ENCODE measurements at places on chromosomes 6 and 20.

GRCh38 chr6:141532211-141532610 is 600.5 kb upstream of the GJE1 start:
- DNase-seq: no peak

GRCh38 chr6:89197141-89197540 is 20.0 kb downstream of the GABRR1 start:
- DNase-seq: no peak

DNA sequence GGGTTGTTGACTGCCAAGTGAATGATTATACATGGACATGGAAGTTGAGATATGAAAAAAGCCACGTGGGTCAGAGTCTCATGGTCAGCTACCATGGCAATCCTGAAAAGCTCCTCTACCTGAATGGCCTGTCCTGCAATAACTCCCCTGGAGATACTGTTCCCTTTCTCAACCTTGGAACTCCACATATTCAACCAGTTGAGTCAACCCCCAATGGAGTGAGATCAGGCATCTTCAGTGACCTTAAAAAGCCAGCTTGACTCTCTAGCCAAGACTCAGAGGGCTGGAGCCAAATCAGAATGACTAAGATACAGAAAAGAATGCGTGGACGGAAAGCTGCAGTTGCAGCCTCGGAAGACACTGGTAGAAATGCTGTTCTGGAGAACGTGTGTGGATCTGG is 341.3 kb downstream of the FOXA2 start:
- DNase-seq: no peak

DNA sequence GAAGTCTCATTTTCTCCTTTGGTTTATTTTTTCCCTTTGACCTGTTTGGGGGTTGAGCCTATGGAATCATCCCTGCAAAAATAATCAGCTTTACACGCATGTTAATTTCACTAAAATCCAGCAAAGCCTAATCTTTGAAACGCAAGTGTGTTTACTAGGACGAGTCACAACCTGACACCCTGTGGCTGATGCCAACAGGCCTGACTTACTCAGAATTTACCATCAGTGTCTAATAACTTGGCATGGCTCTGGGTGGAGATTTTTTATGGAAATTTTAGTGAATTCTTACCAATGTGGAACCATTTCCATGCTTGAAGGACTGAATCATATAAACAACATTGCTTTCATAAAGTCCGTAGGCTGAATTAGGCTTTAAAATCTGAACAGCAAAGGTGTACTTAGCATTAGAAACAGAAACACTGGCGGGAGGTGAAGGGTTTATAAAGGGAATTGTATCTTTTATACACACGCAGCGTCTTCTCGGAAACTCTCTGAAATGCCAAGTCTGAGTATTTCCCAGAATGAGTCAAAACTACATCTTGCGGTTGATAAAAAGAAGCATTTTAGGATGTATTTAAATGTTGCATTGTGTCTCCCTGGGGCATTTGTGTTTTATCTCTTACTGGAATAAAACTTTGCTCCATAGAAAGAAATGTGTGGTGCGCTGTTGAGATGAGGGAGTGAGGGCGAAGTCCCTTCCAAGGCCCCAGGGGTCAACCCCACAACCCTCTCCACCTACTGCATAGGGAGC is 81.2 kb downstream of the DACT2 start:
- DNase-seq: no peak

- DNase-seq: no peak
These were observed 92.1 kb downstream of the ID4 start for GRCh38 chr6:19929312-19929711.

- no peak for DNase-seq
These were observed 592.3 kb downstream of the PKHD1 start for GRCh38 chr6:51495096-51495495.

DNA sequence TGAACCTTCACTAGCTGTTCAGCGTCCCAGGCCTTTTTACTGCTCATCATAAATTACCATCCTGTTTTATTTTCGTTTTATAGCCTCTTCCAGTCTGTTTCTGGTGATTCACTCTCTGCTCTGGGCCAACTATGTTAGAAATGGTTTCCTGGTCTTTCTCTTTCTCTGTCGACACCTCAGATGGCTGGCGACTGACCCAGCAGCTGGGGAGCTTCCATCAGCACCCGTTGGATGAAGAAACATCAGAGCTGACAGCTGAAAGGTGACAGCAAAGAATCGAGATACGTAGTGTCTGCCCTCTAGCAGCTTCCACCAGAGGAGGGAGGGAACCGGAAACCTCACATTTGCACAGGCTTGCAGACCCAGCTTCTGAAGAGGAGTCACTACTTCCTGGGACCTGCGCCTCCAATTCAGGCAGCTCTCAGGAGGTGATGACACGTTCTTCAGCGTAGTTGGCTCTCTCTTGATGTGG is 82.9 kb upstream of the MLN start:
- DNase-seq: no peak

GRCh38 chr6:164749221-164750064 is 560.0 kb downstream of the C6orf118 start:
- DNase-seq: no peak

GRCh38 chr6:3868544-3868943 is 19.4 kb downstream of the FAM50B start:
- no peak for DNase-seq

DNA sequence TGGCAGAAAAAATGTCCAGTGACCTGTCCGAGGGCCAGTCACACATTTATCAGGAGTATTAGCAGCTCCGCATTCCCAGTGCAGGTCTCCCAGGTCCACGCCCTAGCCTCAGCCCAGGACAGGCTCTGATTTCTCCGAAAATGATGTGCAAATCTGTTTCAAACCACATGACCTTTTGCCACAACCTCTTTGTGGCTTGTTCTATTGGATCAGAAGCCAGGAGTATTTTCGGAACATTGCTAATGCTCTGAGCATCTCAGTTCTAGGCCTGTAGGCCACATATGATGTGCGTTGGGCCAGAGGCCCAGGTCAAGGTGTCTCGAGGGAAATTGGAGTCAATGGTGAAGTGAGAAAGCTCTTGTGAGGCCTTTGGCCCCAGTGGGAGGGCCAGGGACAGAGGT is 40.4 kb downstream of the SNX5 start:
- DNase-seq: no peak

DNA sequence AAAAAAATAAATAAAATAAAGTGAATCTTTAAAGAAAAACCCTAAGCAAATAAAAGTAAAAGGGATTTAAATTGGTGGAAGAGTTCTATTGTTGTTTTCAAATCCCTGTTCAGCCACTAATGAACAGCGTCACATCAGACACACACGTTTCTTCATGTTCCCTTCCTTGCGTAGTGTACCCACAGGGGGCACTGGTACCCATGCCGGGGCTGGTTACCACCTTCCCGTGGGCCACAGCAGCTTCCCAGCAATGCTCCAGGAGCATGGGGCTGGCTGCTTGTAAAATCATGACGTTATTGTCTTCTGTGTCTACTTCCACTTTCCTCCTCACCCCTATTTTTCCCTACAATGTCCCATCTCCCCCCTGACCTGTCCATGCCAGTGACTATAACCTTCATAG is 988.7 kb downstream of the KIF16B start:
- DNase-seq: no peak

- no peak for DNase-seq
These were observed 15.4 kb downstream of the TMEM14B start for GRCh38 chr6:10763006-10763405.

DNA sequence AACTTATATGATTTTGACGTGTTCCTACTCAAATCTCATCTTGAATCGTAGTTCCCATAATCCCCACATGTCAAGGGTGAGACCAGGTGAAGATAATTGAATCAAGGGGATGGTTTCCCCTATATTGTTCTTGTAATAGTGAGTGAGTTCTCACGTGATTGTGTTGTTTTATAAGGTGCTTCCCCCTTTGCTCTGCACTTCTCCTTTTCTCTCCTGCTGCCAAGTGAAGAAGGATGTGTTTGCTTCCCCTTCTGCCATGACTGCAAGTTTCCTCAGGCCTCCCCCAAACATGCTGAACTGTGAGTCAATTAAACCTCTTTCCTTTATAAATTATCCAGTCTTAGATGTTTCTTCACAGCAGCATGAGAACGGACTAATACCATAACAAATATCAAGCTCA is 83.2 kb downstream of the MANEA start:
- DNase-seq: no peak

DNA sequence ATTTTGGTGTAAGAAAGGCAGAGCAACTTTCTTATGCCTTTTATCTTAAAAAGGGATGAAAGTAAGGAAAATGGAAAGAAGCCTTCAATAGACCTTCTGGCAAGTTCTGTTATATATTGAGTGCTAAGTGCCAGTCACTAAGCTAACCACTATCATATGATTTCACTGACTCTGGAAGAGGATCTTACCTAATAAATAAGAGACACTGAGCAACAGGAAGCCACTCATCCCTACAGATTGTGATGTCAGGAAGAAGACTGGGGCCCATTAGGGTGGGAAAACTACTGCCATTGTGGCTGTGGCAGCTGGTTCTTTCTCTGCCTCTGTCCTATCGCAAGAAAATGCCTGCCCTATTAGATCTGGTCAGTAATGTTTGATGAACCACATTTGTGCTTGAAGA is 89.6 kb downstream of the AIG1 start:
- DNase-seq: no peak

GRCh38 chr6:66623050-66623449 is 916.0 kb upstream of the EYS start:
- DNase-seq: no peak

DNA sequence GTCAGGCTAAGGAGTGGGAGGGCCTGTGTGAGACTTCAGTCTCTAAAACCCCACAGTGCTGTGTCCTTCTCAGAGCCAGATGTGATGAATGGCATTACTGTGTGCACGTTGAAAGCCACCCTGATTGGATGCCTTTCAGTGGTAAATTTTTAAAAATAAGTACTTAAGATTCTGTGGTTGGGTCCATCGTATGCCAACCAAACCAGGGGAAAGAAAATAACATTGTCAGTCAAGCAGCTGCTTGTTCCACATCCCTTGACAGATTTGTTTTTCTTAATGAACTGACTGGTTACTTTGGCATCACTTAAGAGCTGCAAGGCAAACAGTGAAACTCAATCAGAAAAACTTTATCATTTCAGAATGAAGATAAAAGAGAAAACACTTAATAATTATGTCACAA is 334.0 kb upstream of the NT5E start:
- DNase-seq: no peak

DNA sequence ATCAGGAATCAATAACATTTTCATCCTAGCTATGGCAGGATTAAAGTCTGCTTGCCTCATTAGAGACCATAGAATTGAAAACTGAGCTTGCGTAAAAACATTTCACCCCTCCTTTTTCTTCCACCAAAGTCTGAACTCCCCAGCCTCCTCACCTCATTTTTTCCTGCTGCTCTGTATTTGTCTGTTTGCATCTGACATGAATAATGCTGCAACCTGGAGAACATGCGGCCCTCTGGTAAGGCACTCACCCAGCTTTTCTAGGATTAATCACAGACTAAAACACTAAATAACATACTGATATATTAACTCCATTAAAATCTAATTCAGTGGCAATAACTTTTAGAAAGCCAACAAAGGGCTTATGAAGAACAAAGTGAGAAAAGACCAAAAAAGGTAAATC is 677.7 kb upstream of the NRSN1 start:
- no peak for DNase-seq

- no peak for DNase-seq
These were observed 825.7 kb upstream of the MAP3K7 start for GRCh38 chr6:91412532-91412931.

GRCh38 chr6:124434421-124434820 is 527.8 kb upstream of the RNF217 start:
- DNase-seq: no peak

DNA sequence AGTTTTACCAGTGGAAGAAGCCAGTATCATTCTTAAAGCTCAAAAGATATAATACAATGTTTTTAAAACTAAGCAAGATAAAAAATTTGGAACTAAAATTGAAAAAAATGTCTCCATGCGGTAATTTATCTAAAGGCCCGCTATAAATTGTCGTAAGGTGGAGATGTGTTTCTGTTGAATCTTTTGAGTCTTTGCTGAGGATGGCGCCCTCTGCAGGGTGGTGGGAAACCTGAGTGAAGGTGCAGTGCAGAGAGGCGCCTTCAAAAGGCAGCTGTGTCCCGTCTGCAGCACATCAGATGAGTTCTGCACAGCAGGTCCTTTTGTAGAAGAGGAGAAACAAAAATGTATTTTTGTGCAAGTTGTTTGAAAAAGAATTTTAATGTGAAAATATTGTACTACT is 29.4 kb upstream of the KIF25 start:
- DNase-seq: no peak

All from NCI-H446 (cell line).